ENCODE measurements at places on chromosomes 6 and 20. TPM values are rescaled to one million over a fixed set of nuclear protein-coding genes. Genes with fewer than 3 reads are reported as not detected.

- no peaks in the 10 kb centered on the region for H3K36me3 ChIP-seq
- no peak overlapping the region for H3K4me3 ChIP-seq
- no peak overlapping the region for H3K27ac ChIP-seq
These were observed 31.3 kb upstream of the HEY2 start for GRCh38 chr6:125718109-125718508.

The KCNK17 gene
- not detected for total RNA-seq

The PROCR gene
- 1.2 TPM for total RNA-seq

DNA sequence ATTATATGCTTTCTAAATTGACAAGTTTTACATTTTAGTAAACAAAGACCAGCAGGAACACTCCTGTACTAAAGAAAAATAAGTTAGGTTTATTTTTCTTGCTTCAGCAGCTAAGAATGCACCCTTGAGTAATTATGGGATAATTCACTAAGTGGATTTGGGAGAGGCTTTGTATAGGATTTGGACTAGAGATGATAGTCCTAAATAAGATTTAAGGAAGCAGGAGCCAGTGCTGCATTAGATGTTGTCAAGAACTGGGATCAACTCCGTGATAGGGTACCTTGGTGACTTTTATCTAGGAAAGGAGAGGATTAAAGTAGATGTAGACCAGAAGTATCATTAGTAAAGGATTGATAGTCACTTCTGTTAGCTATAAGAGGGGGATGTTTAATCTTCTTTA lies 4.1 kb upstream of the C6orf141 start:
- no peak overlapping the region for H3K4me3 ChIP-seq
- H3K36me3 ChIP-seq: no peaks in the 10 kb centered on the region
- DNase-seq: no peak
- no peak overlapping the region for H3K27ac ChIP-seq
- peaks cover 13% of the 10 kb centered on the region for H3K4me1 ChIP-seq

The PACRG gene
- 0.96 TPM for total RNA-seq

- no peaks in the 10 kb centered on the region for H3K36me3 ChIP-seq
- H3K4me3 ChIP-seq: no peak overlapping the region
- no peak for DNase-seq
These were observed 1.8 kb downstream of the GATA5 start for GRCh38 chr20:62473717-62474603.

- no peak for DNase-seq
- H3K36me3 ChIP-seq: no peaks in the 10 kb centered on the region
- no peak overlapping the region for H3K4me3 ChIP-seq
- no peaks in the 10 kb centered on the region for H3K27me3 ChIP-seq
These were observed 125.7 kb upstream of the MTHFD1L start for GRCh38 chr6:150739711-150740349.

GRCh38 chr20:58228103-58228483 lies 360 bp downstream of the ANKRD60 start:
- H3K4me3 ChIP-seq: no peak overlapping the region
- H3K36me3 ChIP-seq: no peaks in the 10 kb centered on the region
- peaks cover 10% of the 10 kb centered on the region for H3K4me1 ChIP-seq

GRCh38 chr20:3224681-3225421 lies 14.1 kb downstream of the SLC4A11 start:
- H3K27me3 ChIP-seq: no peaks in the 10 kb centered on the region
- no peak for DNase-seq
- no peak overlapping the region for H3K4me3 ChIP-seq
- H3K36me3 ChIP-seq: peaks cover 19% of the 10 kb centered on the region

DNA sequence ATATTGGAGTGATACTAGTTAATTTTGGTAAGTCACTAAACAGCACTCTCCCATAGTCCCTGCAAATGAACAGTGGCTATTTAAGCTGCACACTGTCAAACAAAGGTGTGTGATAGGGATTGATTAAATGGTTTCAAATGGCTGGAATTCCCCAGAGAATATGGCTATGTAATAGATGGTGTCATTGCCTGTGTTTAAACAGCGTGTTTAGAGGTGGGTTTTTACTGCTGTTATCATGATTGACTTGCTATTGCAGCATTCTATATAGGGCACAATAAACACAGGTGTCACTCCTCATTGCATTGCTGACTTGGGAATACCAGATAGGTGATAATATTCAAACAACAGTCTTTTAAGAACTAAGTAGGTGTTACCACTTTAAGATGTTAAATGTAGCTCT lies 171.7 kb upstream of the MAN1A1 start:
- no peak overlapping the region for H3K27ac ChIP-seq
- no peak for DNase-seq
- H3K36me3 ChIP-seq: no peaks in the 10 kb centered on the region
- no peak overlapping the region for H3K4me3 ChIP-seq

The CST3 gene
- total RNA-seq: 5.2 TPM

DNA sequence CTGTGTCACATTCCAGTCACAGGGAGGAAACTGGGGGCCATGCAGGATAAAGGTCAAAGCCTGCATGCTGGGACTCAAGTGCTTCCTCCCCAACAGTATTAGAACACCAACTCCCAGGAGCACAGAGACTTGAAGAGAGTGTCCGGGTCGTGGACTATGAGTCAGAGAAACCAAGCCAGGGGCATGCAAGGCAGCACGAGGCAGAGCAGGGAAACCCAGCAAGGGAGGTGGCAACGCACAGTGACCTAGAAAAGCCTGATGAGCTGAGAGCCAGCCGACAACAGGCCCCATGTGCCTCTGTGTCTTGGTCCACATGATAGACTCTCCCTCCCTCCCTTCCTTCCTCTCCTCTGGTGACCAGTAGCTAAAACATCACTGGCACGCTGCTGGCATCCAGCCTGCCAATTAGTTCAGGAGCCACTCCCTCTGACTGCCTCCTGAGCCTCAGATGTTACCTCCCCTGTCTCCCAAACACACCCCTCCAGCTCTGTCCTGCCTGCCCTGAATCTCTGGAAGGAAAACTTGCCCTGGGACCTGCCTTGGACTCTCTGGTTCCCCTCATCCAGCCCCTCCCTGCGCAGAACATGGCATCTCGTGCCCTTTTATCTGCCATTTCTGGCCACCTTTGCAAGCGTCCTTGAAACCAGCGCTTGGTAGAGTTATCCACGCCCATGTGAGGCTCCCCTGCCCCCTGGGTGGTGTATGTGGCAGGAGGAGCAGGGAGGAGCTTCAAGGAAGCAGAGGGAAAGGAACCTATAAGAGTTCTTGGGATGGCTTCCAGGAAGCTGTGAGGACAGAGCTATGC lies 16.2 kb upstream of the RNF39 start:
- H3K27ac ChIP-seq: no peak overlapping the region
- no peaks in the 10 kb centered on the region for H3K4me1 ChIP-seq
- H3K36me3 ChIP-seq: no peaks in the 10 kb centered on the region
- no peak for DNase-seq

The PROKR2 gene
- not detected for total RNA-seq

GRCh38 chr20:47925593-47925992 lies 140.3 kb upstream of the SULF2 start:
- no peak overlapping the region for H3K4me3 ChIP-seq
- H3K4me1 ChIP-seq: no peaks in the 10 kb centered on the region
- H3K27ac ChIP-seq: no peak overlapping the region
- DNase-seq: no peak

DNA sequence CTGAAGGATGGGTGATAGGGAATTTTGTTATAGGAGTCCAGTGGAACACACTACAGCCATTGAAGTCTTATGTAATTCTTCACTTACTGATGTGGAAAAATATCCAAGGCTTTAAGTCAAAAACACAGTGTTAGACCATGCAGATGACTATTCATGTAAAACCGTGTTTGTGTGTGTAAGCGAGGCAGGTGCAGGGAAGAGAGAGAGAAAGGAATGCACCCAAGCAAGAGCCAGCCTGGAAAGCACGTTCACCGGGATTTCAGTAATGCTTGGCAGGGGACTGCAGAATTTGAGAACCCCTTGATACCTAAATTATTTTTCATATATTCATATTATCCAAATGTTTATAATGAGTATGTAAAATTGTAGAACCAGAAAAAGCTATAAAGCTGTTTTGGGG lies 17.9 kb downstream of the RALGAPA2 start:
- H3K27ac ChIP-seq: no peak overlapping the region
- no peaks in the 10 kb centered on the region for H3K4me1 ChIP-seq
- DNase-seq: no peak
- no peak overlapping the region for H3K4me3 ChIP-seq
- no peaks in the 10 kb centered on the region for H3K36me3 ChIP-seq

The CRISP3 gene
- total RNA-seq: not detected

GRCh38 chr20:63152322-63153253 lies 63.3 kb downstream of the YTHDF1 start:
- H3K27me3 ChIP-seq: peaks cover 83% of the 10 kb centered on the region
- H3K27ac ChIP-seq: no peak overlapping the region
- H3K36me3 ChIP-seq: no peaks in the 10 kb centered on the region
- H3K4me1 ChIP-seq: no peaks in the 10 kb centered on the region

DNA sequence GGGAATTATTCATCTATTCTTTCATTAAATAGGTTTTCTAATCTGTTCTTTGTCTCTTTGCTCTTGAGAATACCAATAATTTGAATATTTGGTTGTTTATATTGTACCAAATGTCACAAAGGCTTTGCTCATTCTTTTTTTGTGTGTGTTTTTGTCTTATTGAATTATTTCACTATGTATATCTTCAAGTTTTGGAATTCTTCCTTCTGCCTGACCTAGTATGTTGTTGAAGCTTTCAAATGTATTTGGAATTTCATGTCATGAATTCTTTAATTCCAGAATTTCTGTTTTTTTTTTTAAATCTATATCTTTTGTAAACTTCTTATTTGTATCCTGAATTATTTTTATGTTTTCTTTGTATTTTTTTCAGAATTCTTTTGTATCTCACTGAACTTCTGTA lies 16.8 kb downstream of the HLA-B start:
- no peak overlapping the region for H3K27ac ChIP-seq
- H3K36me3 ChIP-seq: no peaks in the 10 kb centered on the region
- no peak for DNase-seq
- no peak overlapping the region for H3K4me3 ChIP-seq
- H3K27me3 ChIP-seq: no peaks in the 10 kb centered on the region
- no peaks in the 10 kb centered on the region for H3K4me1 ChIP-seq

GRCh38 chr6:11762794-11763459 lies 15.7 kb downstream of the ADTRP start:
- no peak for DNase-seq
- H3K36me3 ChIP-seq: no peaks in the 10 kb centered on the region
- no peaks in the 10 kb centered on the region for H3K27me3 ChIP-seq
- H3K4me3 ChIP-seq: no peak overlapping the region

GRCh38 chr6:153167061-153167891 lies 36.2 kb upstream of the RGS17 start:
- no peak overlapping the region for H3K27ac ChIP-seq
- H3K4me3 ChIP-seq: no peak overlapping the region
- no peak for DNase-seq
- H3K36me3 ChIP-seq: no peaks in the 10 kb centered on the region
- H3K4me1 ChIP-seq: no peaks in the 10 kb centered on the region

The C2 gene
- 5.1 TPM for total RNA-seq

GRCh38 chr6:27205375-27206278 lies 41.9 kb upstream of the PRSS16 start:
- DNase-seq: no peak
- peak overlapping the region; percentile 36 for H3K4me3 ChIP-seq
- peaks cover 10% of the 10 kb centered on the region for H3K27me3 ChIP-seq
- H3K36me3 ChIP-seq: no peaks in the 10 kb centered on the region
- no peak overlapping the region for H3K27ac ChIP-seq
- peaks cover 12% of the 10 kb centered on the region for H3K4me1 ChIP-seq

The GPX5 gene
- total RNA-seq: not detected

DNA sequence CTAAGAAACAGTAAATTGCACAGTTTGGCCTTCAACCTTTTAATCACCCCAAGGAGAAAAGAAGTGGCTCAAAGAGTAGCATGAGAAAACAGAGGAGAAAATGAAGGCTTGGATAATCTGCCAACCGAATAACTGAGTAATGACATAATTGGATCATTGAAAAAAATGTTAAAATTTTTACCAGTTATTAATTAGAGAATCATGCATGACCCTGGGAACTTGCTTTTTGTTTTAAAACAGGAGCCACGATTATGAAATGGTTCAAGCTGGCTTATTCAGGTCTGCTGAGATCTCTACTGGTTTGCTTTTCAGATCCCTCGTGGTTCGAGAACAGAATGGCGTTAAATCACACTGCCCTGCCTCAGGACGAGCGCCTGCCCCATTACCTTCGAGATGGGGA lies at the start of gene OPN5:
Gene OPN5 (plus strand): TSS at position 301 of the 400 bp plus-strand sequence. CDS start 35 bp downstream, at position 336.
- H3K36me3 ChIP-seq: no peaks in the 10 kb centered on the region
- H3K27ac ChIP-seq: no peak within 1 kb of the TSS
- H3K4me3 ChIP-seq: no peak within 1 kb of the TSS
- H3K27me3 ChIP-seq: no peaks in the 10 kb centered on the region
- no peak for DNase-seq

DNA sequence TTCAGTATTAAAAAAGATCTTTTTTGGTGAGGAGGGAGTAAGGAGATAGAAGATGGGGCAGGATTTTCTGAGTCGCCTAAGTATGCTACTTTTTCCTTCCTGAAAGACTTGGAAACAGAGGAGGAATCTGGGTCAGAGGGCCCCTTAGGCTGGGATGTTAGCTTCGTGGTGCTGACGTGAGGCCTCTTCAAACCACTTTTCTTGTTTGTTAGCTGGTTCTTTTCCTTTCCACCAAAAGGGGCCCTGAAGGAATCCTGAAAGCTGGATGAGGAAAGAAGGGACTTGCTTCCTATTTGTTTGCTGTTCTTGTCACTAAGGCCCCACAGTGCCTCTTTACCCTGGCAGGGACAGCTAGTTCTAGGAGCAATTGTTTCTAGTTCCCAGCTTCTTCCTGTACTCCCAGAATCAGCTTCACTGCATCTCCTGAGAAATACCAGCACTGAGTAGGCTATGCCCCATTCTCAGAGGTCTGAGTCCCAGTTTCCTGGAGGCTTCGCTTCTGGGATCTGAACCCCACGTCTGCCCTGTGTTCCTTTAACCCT lies 2.2 kb upstream of the IL20RA start:
- H3K27me3 ChIP-seq: peaks cover 22% of the 10 kb centered on the region
- no peaks in the 10 kb centered on the region for H3K4me1 ChIP-seq
- no peaks in the 10 kb centered on the region for H3K36me3 ChIP-seq
- DNase-seq: no peak
- no peak overlapping the region for H3K4me3 ChIP-seq

- no peak for DNase-seq
- no peak overlapping the region for H3K4me3 ChIP-seq
- no peaks in the 10 kb centered on the region for H3K4me1 ChIP-seq
- H3K27ac ChIP-seq: no peak overlapping the region
- H3K36me3 ChIP-seq: no peaks in the 10 kb centered on the region
- H3K27me3 ChIP-seq: no peaks in the 10 kb centered on the region
These were observed 130.0 kb downstream of the BTBD9 start for GRCh38 chr6:38509713-38510112.

DNA sequence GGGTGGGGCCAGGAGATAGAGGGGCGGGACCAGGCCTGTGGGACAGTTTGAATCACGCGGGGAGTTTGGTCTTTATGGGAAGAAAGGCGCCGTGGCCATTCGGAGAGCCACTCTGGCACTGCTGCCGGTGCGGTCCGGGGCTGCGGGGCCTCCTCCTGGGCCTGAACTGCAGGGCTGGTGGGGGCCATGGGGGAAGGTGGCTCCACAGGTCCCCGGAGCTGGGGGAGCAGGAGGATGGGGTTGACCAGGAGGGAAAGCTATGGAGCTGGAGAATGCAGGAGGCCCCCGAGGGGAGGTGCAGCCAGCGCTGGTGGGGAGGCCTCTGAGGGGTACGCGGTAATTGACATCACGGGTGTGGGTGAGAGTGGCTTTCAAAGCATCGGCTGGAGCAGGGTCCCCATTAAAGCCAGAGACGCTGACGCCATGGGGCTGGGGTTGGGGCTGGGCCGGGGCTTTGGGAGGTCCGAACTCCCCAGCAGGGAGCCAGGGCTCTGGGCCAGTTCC lies 1.8 kb upstream of the BHLHE23 start:
- peaks cover 62% of the 10 kb centered on the region for H3K27me3 ChIP-seq
- peaks cover 61% of the 10 kb centered on the region for H3K4me1 ChIP-seq
- H3K27ac ChIP-seq: no peak overlapping the region
- no peak for DNase-seq
- no peak overlapping the region for H3K4me3 ChIP-seq

Data from T-cell (primary cell).